ENCODE measurements at places on chromosomes 6 and 20. TPM values are rescaled to one million over a fixed set of nuclear protein-coding genes. Genes with fewer than 3 reads are reported as not detected.

The RGS17 gene
- 112 TPM for total RNA-seq

- no peak for DNase-seq
These were observed 13.2 kb upstream of the SERINC1 start for GRCh38 chr6:122484760-122485159.

- DNase-seq, result no peak
These were observed 357.5 kb downstream of the ZFAND3 start for GRCh38 chr6:38176797-38177751.

GRCh38 chr6:6191476-6191875 is 129.0 kb downstream of the F13A1 start:
- DNase-seq, result no peak

DNA sequence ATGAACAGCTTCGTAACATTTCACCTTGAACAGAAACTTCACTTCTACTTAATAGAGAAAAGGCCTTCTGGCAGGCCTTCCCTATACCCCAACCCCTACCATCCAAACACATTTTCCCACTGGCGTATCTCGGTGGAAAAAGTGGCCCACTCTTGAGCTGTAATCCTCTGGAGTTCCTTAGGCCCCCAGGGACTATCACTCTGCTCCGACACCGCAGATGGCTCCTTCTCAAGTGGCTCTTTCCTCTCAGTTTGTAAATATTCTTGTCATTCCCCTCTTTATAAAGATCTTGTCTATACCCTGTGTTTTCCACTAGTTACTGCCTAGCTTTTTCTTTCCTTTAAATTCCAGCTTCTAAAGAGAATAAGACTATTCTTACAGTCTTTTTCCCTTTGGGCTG is 108.7 kb downstream of the MYB start:
- DNase-seq, result no peak

DNA sequence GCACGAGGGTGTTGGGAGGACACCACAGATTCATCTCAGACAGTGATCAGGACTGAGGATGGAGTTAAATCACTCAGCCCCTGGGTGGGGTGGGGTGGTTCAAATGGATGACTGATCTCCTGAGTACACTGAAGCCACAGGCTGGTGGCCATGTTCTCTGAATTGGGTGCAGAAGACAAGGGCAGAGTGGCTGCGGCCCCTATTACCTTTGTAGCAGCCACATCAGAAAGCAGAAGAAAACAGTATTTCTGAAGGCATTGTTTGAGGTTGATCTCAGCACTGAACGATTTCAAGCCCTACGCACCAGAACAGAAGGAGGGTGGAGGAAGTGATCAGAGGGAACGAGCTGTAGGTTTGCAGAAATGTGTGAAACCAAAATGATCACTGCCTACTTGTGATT is 71.6 kb downstream of the SH3BGRL2 start:
- no peak for DNase-seq

GRCh38 chr6:69913361-69913760 is 47.0 kb downstream of the COL19A1 start:
- no peak for DNase-seq

Data from frontal cortex (tissue), 4 donors.